ENCODE measurements at places on chromosomes 5 and 9.

- no peak for DNase-seq
Measured at GRCh38 chr5:56461584-56461983, 228.5 kb upstream of the ANKRD55 start.

- DNase-seq, result no peak
Measured at GRCh38 chr5:97418462-97418861, 235.4 kb upstream of the RIOK2 start.

- no peak for DNase-seq
Measured at GRCh38 chr9:70830618-70831017, 290.8 kb downstream of the TRPM3 start.

DNA sequence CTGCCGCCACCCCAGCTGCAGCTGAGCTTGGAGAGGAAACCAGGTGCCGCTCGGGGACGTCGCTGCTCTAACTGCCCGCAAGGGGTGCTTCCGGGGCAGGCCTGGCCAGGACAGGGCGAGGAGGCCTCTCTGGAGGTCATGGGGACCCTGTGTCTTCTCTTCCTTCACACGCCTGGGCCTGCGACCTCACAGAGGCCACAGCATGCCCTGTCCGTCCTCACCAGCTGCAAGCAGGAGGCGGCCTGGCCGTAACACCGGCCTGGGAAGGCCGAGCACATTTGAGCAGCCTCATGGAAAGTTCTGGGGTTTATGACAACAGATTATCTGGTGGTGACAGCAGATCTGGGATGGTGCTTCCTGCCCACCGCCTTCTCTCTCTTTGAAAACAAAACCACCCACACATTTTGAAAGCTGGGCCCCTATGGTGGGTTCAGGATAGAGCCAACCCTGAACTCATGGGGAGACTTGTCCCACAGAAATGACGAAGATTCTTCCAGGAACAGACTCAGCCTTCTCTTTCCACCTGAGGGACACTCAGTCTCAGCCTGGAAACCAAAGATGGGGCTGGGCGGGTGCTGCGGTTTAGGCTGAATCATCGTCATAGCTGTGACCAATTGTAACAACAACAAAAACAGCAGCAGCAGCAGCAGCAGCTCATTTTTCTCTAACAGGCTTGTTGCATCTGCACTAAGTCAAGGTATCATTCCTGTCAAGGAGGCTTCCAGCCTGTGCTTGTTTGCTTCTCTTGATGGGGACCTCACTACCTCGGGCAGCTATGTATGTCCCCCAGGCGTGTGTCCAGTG, 99.6 kb upstream of the RAPGEF1 start:
- DNase-seq, result no peak

DNA sequence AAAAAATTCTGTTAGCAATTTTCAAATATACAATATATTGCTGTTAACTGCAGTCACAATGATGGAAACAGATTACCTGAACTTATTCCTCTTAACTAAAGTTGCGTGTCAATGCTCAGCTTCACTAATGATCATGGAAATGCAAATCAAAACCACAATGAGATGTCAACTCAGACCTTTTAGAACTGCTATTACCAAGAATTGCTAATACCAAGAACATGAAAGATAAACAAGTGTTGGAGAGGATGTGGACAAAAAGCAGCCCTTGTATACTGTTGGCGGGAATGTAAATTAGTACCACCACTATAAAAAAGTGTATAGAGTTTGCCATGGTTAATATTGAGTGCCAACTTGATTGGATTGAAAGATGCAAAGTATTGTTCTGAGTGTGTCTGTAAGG, 1409.7 kb upstream of the CDH18 start:
- no peak for DNase-seq

- no peak for DNase-seq
Measured at GRCh38 chr5:17305017-17305416, 87.6 kb downstream of the BASP1 start.

DNA sequence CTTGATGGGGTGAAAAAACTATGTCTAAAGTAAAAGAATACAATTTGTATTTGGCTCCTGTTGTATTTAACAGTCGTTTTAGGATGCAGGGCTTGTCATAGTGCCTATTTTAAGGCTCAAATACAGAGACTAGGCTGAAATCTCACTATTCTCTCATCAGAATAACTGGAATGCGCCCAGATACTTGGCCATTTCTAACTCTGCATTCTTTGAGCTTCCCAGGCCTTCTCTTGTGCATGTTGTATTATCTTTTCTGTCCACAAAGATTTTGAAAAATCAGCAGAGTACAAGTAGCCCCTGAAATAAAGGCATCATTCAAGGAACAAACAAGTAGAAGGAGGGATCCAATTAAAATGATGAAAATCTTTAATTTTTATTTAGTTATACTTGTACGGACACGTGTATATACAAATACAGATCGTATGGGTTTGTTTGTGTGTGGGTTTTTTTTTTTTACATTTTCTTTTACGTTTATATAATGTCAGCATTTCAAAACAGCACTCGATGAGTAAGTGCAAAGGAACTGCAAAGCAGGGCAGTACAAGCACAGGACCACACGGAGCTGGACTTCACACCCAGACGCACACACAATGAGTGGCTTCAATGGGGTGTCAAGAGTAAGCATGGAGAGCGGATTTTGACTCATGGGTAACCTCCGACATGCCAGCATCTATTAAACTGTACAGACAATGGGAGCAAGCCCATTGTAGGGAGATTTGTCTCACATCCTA, 294.0 kb downstream of the EFNA5 start:
- DNase-seq, result no peak

DNA sequence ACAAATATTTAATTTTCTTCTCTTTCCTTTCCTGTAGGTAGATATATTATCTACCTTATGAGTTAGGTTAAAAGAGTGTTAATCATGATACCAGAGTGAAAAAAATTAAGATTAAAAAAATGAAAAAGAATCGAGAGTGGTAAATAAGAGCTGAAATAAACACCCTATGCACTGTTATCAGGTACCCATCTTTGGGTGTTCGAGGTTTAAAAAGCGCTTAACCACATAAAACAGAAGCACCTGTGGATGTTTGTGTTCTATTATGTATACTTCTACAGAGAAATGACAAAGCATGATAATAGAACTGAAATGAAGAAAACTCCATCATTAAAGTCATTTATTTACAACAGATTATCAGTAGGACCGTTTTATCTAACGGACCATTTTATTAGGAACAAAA, 25.7 kb upstream of the GCNT4 start:
- DNase-seq, result no peak

GRCh38 chr5:137856916-137857862, 10.5 kb upstream of the MYOT start:
- DNase-seq, result no peak

Measured in GM10248 (cell line).